Activated T-cell treated with anti-CD3 and anti-CD28 coated beads for 48 hours (primary cell): ENCODE measurements at places on chromosomes 11 and 22.

GRCh38 chr11:40338062-40338461 is 1121.4 kb downstream of the LRRC4C start:
- no peak for DNase-seq

DNA sequence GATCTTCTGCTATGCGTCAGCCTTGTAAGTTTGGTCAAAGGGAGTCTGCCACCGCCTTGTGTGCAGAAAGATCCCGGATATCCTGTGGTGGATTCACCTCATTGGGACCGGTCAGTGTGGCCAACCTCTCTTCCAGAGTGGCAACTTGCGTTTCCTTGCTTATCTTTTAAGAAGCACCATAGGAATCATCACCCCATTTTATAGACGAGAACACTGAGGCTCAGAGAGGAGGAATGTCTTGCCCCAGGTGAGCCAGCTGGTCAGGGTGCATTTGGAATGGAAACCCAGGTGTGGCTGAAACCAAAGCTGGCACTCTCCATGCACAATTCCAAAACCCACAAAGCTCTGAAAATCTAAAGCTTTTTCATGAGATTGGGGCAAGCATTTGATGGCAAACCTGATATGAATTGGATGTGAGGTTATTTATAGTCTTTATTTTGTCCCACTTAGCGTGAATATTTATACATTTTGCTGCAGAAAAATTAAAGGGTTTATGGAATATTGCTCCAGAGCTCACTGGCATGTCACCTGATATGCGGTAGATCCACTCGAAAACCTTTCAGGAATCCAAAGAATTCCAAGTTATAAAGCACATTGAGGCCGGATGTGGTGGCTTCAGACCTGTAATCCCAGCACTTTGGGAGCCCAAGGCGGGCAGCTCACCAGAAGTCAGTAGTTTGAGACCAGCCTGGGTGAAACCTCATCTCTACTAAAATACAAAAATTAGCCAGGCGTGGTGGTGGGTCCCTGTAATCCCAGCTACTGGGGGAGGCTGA is 12.1 kb upstream of the EIF3D start:
- no peak for DNase-seq

GRCh38 chr11:84292006-84292405 is 1005.8 kb upstream of the CCDC90B start:
- no peak for DNase-seq

- no peak for DNase-seq
Observed at GRCh38 chr11:70305501-70305900, 35.0 kb downstream of the PPFIA1 start.

GRCh38 chr22:26054841-26055605 is 114.2 kb upstream of the SEZ6L start:
- DNase-seq, result no peak

GRCh38 chr22:36552289-36552688 is 23.3 kb upstream of the EIF3D start:
- no peak for DNase-seq

DNA sequence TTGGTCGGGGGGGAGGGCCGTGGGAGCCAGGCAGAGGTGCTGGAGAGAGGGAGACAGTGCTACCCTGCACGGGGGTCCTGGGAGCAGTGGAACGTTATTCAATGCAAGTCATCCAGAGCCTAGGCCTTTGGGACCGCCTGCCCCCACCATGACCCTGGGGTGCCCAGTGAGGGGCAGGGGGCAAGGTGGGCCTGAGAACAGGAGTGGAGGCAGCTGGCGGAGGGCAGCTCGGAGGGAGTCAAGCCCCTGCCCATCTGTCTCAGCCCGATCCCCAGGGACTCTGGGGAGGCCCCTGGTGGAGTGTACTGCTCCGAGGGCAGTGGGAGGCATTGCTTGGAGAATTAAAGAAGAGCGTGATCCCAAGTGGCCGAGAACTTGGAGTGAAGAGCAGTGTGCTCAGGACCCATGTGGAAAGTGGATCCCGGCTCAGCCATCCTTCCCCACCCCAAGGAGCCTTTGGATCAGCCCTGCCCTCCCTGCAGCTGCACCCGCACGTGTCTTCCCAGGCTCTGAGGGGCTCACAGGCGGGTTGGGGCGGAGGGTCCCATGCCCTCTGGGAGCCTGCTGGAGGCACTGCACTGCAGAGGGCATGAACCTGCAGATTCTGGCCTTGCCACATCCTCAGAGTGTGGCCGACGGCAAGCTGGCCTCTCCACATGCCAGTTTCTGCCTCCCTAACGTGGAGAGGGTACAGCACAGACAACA is 34.0 kb upstream of the SMIM38 start:
- no peak for DNase-seq
